ENCODE measurements at places on chromosomes 6 and 20.

DNA sequence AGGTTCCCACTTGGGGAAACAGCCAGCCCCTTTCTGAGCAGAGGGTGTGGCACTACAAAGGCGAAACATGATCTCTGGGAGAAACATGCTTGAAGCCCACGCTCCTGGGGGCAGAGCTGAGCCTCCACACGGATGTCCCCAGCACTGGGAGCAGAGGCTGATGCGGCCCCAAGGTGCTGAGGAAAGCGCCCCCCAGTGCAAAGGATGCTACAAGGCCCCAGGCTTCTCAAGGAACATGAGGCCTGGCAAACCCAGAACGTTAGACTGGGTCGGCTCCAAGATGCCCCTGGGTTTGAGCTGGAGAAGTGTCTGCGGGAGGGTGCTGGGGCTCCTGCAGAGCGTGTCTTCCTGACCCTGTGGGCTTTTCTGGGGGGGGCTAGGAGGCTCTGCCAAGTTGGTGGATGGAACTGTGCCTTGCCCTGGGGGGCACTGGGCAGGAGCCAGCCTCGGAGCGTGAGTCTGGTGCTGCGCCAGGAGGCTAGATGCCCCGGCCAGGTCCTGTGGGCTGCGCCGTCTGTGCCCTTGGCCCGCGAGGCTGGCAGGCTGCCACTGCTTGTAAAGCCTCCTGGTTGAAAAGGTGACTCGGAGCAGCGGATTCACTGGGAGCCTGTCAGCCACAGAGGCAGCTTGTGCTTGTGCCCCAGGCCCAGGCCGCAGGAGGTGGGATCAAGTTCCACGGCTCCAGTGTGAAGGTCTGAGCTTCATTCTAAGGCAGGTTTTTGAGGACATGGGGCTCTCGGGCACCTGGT, 8.1 kb downstream of the SYNJ2 start:
- no peak overlapping the region for H3K4me3 ChIP-seq
- DNase-seq = no peak
- no peaks in the 10 kb centered on the region for H3K36me3 ChIP-seq
- no peak overlapping the region for H3K27ac ChIP-seq
- H3K27me3 ChIP-seq = no peaks in the 10 kb centered on the region

GRCh38 chr6:106142876-106143431, 56.8 kb downstream of the PRDM1 start:
- H3K4me3 ChIP-seq = no peak overlapping the region
- no peak overlapping the region for H3K27ac ChIP-seq
- DNase-seq = no peak

DNA sequence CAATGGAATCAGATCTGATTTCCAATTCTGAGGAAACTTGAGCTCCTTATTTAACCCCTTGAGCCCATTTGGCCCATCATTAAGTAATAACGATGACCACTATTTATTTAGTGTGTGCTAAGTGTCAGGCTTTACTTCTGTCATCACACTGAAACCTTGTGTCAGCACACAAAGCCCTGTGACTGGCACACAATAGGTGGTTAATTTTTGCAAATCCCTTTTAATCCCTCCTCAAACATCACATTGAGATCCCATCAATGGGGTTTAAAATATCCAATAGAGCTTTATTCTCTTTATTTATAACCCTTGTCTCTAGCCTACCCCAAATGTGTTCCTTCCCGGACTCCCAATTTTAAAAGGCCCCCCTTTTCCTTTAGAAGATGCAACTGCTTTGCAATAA, 656.8 kb upstream of the CHD6 start:
- DNase-seq = no peak
- no peak overlapping the region for H3K27ac ChIP-seq
- peaks cover 3% of the 10 kb centered on the region for H3K4me1 ChIP-seq
- H3K27me3 ChIP-seq = peaks cover 17% of the 10 kb centered on the region
- H3K4me3 ChIP-seq = no peak overlapping the region

- H3K4me1 ChIP-seq = peaks cover 23% of the 10 kb centered on the region
- peaks cover 7% of the 10 kb centered on the region for H3K36me3 ChIP-seq
- H3K27ac ChIP-seq = no peak overlapping the region
Measured at GRCh38 chr6:170367241-170367640, 60.7 kb downstream of the FAM120B start.

DNA sequence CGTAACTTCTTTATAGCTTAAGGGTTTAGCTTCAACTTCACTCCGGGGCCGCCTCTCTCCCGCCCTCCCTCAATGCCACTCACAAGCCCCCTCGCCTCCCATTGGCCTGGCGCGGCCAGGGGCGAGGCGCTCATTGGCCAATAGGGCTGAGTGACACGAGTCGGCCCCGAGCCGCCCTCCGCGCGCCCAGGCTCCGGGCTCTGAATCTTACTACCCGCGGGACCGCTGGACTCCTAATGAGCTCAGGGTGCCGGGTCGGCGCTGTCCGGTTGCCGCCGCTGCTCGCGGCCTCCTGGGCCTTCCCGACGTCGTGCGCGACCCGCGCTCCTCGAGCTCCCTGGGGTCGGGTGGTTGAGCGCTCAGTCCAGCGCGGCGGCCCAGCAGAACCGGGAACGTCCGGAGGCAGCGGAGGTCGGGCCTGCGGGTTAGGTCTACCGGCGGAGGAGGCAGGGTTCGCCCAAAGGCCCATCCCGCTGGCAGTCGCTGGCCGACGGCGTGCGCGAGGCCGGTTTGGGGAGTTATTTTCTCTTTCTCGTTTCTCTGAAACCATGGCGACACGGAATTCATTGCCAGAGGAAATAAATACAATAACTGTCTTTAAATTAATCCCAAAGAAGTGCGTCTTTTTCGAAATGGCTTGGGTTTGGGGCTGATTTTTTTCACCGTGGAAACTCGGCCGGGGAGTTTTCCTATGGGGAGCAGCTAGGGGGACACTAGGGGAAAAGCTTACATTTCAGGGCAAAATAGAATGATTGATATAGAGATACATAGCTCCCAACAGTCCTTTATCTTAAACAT, at the start of gene SIM1:
TSS of gene SIM1 (minus strand) at position 19 of the 798 bp plus-strand sequence. CDS start 1,453 bp downstream, outside the sequence.
- H3K27me3 ChIP-seq = peaks cover 93% of the 10 kb centered on the region
- no peaks in the 10 kb centered on the region for H3K36me3 ChIP-seq
- H3K27ac ChIP-seq = peak within 1 kb of the TSS; percentile 65
- peak within 1 kb of the TSS; percentile 72 for H3K4me3 ChIP-seq

DNA sequence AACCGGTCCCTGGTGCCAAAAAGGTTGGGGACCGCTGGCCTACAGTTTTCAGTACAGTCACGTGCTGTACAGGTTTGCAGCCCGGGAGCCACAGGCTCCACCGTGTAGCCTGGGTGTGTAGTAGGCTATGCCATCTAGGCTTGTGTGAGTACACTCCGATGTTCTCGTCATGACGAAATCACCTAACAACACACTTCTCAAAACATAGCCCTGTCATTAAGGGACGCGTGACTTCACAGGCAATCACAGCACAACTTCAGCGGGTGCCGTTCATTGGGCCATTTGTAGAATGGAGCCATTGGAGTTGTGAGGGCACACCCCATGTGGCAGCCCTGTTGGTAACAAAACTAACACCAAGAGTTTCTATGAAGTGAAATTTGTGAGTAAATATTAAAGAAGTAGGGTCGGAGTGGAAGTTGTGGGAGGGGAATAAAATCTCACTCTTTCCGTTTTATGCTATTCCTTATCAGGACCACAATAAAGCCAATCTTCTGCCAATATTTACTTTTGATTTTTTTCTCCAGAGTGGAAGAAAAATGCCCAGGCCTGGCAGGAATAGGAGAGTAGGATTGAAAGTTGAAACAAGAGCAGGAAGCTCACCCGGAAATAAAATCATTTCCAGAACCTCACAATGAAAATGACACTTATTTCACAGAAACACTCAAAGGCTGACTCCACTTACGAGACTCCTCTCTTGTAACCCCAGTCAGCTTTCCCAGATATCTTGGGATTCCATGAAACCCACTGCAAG, 63.7 kb upstream of the PTPN1 start:
- peaks cover 23% of the 10 kb centered on the region for H3K4me1 ChIP-seq
- no peak for DNase-seq
- H3K36me3 ChIP-seq = no peaks in the 10 kb centered on the region
- H3K4me3 ChIP-seq = no peak overlapping the region

- H3K4me3 ChIP-seq = no peak overlapping the region
- DNase-seq = no peak
- peaks cover 4% of the 10 kb centered on the region for H3K27me3 ChIP-seq
- H3K4me1 ChIP-seq = peaks cover 46% of the 10 kb centered on the region
- peak overlapping the region; percentile 32 for H3K27ac ChIP-seq
- H3K36me3 ChIP-seq = no peaks in the 10 kb centered on the region
Measured at GRCh38 chr20:22615425-22615824, 31.1 kb upstream of the FOXA2 start.
